GOT3 (cell line): ENCODE measurements at places on chromosomes 2 and 18.

DNA sequence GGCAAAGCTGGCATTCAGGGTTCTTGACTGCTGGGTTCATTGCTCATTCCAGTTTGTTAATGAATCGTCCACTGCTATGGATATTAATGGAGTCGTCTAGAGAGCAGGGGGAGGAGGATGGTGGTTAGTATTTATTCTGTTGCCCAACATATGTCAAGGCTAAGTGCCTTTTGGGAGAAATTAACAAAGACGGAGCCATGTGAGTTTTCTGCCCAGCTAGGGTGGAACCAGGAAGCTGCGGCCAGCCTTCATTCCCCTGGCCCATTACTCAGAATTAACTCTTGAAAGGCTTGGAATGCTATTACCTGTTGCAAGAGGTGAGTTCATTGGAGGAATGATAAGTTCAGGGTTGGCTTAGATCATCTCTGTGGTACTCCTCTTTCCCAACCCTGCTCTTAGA is 19.3 kb downstream of the IGFBP2 start:
- DNase-seq = no peak

DNA sequence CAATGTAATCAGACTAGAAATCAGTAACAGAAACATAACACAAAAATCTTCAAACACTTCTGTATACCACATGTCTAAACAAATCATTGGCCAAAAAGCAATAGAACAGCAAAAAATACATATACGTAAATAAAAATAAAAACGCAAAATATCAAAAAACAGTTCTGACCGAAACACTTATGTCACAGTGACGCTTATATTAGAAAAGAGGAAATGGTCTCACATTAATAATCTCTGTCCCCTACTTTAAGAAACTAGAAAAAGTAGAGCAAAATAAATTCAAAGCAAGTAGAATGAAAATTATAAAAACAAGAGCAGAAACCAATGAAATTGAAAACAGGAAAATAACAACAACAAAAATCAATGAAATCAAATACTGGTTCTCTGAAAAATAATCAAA is 41.9 kb downstream of the TMEM131 start:
- no peak for DNase-seq

- no peak for DNase-seq
Measured at GRCh38 chr18:46892842-46893241, 24.5 kb downstream of the PIAS2 start.

- DNase-seq = no peak
Measured at GRCh38 chr2:25305775-25306174, 36.0 kb downstream of the DNMT3A start.

GRCh38 chr2:67013821-67014220 is 383.3 kb upstream of the ETAA1 start:
- DNase-seq = no peak
